ENCODE measurements at places on chromosomes 2 and 18.

DNA sequence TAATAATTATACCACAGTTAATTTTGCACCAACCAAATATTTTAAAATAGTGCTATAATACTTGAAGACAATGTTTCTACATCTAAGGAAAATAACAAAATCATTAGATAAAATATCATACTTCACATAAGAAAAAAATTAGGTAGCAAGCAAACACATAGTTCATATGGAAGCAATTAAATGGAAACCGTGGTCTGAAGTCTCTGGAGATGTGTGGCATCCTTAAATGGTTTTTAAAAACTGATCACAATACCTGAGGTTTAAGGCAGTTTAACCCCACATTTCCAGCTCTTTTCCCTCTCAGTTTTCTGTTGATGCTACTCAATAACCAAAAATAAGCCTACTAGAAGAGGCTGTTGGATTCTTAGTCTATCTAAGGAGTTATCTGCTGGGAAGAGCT is 71.3 kb downstream of the ASXL2 start:
- peak; percentile 22 for DNase-seq

DNA sequence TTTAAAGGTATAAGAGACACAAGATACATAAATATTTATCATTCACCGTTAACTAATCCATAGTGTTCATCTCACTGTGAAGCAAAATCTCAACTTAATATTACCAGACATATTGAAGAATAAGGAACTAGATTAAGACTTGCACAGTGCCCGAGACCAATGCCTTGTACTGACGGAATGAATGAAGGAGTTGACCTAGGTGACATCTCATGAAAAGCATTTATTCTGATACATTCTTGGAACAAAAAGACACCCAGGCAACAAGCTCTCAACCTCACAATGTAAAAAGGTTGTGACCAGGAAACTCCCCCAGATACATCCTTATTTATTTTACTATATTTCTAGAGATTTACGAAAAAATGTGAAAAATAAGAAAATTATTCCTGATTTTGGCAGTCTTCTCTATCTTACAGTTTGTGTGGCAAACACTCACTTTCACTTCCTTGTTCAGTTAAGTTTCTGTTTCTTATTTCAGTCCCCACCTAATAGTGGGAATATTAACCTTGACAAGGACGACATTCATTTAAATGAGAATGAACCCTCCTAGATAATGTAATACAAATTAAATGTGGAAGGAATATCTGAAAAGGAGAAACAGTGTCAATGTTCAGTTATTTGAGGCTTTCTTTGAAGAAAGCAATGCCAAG is 28.4 kb downstream of the M1AP start:
- DNase-seq, result no peak

GRCh38 chr2:182715121-182715891 is 751 bp upstream of the DNAJC10 start:
- no peak for DNase-seq

- no peak for DNase-seq
Measured at GRCh38 chr2:178008636-178009289, 63.8 kb downstream of the PDE11A start.

GRCh38 chr2:75311993-75312392 is 112.7 kb upstream of the TACR1 start:
- no peak for DNase-seq

GRCh38 chr2:237000481-237000880 is 85.2 kb upstream of the COPS8 start:
- DNase-seq, result no peak

- no peak for DNase-seq
Measured at GRCh38 chr2:7071916-7072556, 154.8 kb downstream of the RNF144A start.

GRCh38 chr18:9094307-9095226 is 7.9 kb upstream of the NDUFV2 start:
- no peak for DNase-seq

DNA sequence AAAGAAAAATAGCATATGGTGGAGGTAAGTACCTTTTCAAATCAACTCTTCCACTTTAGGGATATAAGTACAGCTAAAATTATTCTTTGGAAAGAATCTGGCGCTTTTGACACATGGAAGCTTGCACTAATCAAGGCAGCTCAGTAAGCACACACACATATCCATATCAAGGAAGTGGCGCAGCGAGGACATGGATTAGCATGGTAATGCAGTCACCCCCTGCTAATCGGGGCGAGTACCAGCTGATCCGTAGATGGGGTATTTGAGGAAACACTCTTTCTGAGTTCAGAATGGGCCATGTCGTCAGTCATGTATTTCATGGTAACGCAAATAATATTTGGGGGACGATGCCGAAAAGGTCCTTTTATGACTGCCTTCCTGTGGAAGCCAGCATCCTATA is 245.3 kb downstream of the GBX2 start:
- no peak for DNase-seq

GRCh38 chr2:120434492-120435308 is 88.8 kb downstream of the INHBB start:
- no peak for DNase-seq

GRCh38 chr2:24432735-24433134 is 58.3 kb upstream of the NCOA1 start:
- DNase-seq, result no peak
